Right renal cortex interstitium (tissue), 3 donors: ENCODE measurements at places on chromosomes 4 and X.

DNA sequence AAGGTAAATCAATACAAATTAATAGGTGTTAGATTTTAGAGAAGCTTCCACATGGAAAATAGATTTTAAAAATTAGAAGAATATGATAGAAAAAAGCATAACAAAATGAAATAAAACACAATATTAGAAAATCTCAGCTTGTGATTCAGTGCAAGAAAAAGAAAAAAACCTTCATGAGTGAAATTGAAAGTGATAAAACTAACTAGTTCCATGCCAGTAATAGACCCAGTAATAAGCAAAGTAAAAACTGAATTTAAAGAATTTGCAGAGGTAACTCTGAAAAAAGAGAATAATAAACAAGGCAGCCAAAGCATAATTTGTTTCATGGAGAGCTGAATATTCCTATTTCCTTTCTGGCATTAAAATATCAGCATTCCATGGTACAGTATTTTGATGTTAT lies 174.3 kb upstream of the TENM3 start:
- DNase-seq, result no peak

DNA sequence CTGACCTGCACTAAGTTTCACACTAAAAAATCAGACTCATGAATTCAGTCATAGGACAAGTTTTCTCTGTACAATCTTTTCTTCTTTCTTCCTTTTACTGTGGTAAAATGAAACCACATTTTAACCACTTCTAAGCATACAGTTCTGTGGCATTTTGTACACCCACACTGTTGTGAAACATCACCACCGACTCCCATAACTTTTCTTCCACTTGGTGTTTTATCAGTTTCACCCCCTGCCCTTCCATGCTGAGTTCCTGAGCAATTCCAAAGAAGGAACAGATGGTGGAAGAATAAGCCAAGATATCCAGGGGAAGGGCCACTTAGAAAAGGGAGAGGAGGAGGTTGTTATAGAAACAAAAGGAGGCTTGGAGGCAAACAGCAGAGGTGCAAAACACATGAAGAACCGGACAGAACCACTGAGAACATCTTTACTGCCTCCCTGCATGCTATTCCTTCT lies 22.6 kb downstream of the SLC25A4 start:
- no peak for DNase-seq

DNA sequence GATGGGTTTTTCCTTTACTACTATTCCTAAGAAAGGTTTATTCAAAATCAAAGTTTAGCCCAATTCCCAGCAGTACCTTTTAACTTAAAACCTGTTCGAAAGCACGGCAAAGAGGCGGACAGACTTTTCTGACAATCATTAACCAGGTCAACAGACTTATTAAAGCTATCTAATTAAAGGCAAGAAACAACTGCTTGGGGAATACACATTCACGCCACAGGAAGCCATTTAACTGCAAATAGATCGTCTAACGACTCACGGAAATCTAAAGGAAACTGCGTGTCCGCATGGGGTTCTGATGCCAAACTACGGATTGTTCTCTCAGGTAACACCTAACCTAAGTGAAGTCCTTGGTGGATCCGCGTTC lies 663 bp upstream of the USP53 start:
- no peak for DNase-seq

GRCh38 chrX:68079961-68080360 lies 353.3 kb downstream of the OPHN1 start:
- DNase-seq, result no peak
